ENCODE measurements at places on chromosomes 13 and 19.
A peak's percentile ranks its signal among the peaks of the same experiment; 100 is the strongest.

GRCh38 chr13:60165391-60166099 is 1.8 kb upstream of the DIAPH3 start:
- no peak for DNase-seq

DNA sequence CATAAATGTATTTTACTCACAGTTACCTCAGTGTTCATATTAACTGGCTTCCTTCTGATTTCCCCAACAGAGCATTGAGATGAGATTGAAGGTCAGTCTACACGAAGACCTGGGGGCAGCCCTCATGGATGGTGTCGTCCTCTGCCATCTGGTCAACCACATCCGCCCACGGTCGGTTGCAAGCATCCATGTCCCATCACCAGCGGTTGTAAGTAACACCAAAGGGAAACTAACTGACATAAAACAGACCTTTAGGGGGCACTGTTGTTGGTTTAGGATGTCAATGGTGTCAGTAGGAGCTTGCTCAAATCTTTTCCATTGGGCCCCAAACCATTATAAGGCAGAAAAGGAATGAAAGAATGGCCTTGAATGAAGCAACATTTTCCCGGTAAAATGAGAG is 68.2 kb downstream of the ESD start:
- no peak for DNase-seq

- DNase-seq, result no peak
Measured at GRCh38 chr13:84686973-84687372, 804.7 kb upstream of the SLITRK1 start.

DNA sequence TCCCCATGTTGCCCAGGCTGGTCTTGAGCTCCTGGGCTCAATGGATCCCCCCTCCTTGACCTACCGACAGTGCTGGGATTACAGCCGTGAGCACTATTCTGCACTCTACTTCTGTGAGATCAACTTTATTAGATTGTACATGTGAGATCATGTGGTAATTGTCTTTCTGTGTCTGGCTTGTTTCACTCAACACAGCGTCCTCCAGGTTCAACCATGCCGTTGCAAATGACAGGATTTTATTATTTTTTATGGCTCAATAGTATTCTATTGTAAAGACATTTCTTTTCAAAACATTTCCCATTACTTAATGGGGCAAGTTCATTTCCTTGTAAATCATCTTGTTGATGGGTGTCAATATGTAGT is 1.5 kb upstream of the OBI1 start:
- no peak for DNase-seq

DNA sequence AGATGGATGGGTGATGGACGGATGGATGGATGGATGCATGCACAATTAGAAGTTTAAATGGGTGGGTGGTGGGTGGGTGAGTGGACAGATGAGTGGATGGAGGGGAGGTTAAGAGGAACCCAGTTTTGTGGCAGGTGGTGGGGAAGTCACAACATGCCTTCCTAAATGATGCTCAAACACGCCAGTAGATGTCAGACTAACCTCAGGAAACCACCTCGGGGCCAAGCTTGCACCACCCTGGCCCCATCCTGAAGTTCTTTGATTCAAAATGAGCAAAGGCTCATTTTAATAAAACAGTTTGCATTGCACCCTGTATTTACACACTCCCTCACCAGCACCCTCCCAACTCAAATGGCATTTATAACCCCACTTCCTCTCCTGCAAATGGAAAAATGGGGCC is 91.4 kb upstream of the CACNA1A start:
- DNase-seq, result peak; percentile 5

- DNase-seq, result no peak
Measured at GRCh38 chr13:113458253-113459065, 5.2 kb upstream of the ADPRHL1 start.

DNA sequence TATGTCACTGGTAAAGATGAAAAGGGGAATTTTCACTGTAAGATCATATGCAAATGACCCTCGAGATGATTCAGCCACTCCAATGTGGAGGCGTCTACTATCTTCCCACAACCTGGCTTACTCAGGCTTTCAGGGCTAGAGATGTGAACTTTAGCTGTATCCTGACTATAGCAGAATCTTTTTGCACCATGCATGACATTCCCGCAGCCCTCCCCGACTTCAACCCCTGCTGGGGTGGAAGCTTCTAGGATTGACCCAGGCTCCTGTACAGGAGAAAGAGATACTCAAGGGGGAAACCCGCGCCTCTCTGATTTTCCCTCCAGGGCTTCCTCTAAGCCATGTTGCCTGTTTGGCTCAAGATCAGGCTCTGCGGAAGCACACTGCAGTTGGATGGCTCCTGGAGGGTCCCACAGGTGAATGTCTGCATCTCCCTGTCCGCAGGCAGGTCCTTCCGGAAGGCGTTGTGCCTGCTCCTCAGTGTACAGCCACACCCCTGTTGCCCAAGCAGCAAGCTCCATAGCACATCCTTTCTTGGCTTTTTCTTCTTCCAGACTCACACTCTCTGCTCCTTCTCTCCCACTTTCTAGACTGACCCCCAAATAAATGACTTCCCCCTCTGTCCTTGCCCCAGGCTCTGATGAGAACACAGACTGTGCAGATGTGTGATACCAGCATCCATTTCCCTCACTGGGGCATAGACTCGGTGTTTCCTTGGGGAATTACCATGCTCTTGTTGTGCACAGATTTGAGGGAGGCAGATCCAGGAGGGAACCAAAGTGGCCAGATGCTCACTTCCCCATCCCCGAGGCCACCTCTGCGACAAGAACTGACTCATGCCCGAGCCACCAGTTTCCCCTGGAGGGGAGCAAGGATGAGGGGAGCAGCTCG is 29.1 kb upstream of the POP4 start:
- DNase-seq, result no peak

DNA sequence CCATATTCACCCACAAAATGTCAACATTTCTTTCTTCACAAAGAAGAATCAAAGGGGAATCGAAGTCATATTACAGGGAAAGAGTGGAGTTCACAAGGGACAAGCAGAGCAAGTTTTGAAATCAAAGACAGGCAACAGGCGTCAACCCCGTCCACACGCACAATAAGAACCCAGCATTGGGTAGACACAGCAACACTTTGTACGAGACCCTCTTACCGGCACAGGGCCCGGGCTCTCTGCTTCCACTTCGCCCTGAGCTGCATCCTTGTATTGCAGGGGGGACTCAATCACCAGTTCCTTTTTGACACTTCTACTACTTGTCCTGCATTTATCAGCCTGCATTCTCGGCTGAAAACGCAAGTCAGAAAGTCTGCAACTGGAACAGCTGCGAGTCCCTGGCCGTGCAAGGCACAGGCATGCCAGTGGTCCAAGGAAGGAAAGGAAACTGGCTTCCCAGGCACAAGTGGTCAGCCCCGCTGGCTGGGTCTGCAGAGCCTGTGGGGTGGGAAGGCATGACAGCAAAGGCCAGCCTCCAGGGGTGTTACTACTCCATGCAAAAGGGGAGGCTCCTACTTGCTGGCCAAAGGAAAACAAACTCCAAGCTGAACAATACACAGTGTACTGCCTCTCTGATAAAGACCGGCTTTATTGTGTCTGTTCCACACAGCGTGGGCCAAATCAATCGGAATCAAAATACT is at the start of gene DOCK9:
TSS of gene DOCK9 (minus strand) at position 497 of the 698 bp plus-strand sequence. CDS start at position 342, 155 bp downstream.
- DNase-seq, result no peak

- no peak for DNase-seq
Measured at GRCh38 chr19:1871140-1871597, 7.8 kb upstream of the KLF16 start.

DNA sequence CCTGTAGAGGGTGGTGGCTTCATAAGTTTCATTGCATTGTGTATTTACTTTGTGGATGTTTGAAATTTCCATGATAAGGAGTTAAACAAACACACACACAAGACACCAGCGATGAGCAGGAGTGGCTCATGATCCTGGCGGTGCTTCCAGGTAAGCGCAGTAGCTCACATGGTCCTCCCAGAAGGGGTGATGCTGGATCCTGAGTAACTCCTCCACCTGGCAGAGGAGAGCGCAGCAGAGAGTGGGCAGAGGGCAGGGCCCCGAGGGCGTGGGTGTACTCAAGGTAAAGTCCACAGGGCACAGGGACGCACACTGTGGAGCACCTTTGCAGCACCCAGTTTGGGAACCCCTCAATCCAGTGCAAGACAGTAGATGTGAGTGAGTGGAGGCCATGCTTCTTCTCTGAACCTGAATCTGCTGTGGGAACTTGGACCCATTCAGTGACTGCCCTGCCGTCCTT is 54.0 kb downstream of the RFX2 start:
- DNase-seq, result no peak

DNA sequence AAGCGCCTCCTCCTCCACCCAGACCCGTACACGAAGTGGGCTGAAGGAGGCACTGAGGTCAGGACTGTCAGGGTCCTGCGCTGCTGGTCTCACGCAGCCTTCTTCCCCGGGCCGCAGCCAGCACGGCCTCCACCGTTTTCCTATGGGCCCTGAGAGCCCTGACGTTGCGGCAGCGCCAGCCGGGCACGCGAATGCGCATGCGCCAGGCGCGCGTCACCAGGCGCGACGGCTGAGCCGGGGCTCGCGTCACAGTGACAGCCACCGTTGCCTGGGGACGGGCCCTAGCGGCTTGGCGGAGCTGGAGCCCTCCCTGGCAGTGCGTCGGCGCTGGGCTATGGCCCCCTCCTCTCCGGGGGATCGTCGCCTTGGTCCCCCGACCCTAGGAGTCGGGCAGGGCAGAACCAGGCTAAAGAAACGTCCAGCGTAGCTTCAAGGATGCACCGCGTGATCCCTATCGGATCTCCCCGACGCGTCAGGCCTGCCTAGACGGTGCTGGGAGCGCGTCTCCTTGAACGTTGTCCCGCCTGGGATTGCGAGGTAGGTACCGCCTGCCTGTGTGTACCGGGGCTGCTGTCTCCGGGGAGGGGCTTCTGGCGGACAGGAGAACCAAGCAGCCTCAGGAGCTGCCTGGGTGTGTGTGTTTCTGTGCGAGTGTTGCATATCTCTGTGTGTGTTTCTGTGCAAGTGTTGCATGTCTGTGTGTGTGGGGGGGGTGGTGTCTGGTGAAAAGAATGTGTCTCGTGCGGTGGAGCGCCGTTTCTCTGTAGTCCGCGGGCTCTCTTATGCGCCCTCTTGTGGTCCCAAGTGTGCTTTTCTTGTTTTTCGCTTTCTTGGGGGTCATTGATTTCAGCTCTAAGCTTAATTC is 43.2 kb downstream of the ZNF571 start:
- peak; percentile 10 for DNase-seq

GRCh38 chr19:30559446-30559845 is 187.3 kb downstream of the ZNF536 start:
- no peak for DNase-seq

DNA sequence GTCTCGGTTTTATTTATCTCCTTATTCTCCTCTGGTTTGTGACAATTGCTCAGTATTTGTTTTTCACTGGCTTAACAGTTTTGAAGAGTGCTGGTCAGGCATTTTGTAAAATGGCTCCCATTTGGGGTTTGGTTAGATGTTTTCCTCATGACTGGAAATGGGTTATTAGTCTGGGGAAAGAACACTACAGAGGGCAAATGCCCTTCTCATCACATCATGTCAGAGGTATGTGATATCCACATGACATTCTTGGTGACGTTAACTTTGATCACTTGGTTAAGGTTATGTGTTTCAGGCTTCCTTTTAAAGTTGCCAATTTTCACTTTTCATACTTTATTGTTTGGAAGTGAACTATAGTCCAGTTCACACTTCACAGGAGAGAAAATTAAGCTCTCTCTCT is 74.8 kb upstream of the KLHL1 start:
- DNase-seq, result no peak

- no peak for DNase-seq
Measured at GRCh38 chr19:31613683-31614219, 264.5 kb upstream of the TSHZ3 start.

- DNase-seq, result no peak
Measured at GRCh38 chr19:19179548-19180441, 9.7 kb upstream of the MEF2B start.

DNA sequence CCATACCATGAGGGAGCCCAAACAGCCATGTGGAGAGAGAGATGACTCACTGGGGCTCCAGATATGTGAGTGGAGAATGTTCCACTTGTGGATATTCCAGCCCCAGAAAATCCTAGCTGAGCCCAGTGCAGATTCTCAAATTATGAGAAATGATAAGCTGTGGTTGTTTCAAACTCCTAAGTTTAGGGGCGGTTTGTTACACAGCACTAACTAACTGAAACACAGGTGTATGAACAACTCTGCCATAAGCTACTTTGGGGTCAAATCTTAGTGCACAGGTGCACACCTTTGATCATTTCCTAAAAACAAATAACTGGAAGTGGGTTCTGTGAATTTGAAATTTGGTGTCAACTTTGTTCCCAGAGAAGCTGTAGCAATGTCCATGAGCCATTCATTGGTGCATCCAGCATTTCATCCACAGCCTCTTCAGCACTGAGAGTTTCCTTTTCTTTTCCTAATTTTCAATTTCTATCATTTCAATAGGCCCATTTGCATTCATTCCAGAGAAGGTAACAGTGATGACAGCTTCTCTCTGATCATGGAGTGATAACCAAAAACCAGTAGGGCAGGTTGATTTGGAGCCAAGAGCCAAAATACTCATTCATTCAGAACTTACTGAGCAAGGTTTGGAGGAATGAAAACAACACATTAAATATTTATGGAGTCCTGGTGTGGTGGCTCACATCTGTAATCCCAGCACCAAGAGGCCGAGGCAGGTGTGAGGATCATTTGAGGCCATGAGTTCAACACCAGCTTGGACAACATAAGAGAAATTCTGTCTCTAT is 8.8 kb upstream of the CLPP start:
- DNase-seq, result no peak

DNA sequence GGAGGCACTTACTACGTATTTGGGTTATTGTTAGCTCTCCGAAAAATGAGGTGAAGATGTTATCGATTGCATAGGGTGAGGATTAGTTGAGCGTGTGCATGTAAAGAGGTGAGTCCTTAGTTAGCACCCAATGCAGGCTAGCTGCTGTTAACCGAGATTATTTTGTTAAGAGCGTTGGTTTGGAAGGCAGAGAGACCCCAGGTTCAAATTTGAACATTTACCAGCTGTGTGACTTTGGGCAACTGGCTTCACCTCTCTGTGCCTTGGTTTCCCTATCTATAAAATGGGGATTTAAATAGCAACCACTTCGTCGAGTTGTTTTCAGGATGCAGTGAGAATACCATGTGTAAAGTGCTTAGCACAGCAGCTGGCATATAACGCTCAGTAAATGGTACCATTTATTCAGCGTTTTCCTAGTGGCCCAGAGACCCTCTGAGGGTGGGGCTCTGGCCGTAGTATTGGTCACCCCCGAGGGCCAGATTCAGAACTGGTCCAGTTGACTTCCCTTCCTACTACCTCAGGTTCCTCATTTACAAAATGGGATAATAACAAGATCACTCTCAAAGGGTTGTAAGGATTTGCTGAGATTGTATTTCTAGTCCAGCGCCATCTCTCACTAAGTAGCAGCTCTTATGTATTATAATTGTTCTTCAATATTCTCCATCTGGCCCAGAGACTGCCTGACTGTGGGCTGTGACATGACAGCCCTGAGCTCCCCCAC is 887 bp downstream of the SIPA1L3 start:
- no peak for DNase-seq

Data from activated CD4-positive, CD25-positive, alpha-beta regulatory T cell (primary cell).